ENCODE measurements at places on chromosomes 5 and 9. TPM values are rescaled to one million over a fixed set of nuclear protein-coding genes. Genes with fewer than 3 reads are reported as not detected.

DNA sequence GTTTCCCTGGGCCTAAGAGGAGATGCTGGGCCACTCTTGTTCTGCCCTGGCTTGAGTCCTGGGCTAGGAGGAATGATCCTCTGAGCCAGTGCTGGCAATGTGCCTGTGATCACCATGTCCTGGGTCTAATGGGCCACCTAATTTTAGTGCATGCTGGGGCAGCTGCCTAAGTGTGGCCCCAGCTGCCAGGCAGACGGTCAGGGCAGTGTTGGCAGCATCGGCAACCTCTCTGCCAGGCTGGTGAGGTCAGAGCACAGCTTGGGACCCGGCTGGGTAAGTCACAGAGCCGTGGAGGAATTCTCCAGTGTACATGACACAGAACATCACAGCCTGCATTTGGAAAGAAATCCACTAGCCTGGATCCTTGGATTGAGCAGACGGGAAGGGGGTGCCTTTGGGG is 21.4 kb upstream of the PITX1 start:
- DNase-seq, result no peak

DNA sequence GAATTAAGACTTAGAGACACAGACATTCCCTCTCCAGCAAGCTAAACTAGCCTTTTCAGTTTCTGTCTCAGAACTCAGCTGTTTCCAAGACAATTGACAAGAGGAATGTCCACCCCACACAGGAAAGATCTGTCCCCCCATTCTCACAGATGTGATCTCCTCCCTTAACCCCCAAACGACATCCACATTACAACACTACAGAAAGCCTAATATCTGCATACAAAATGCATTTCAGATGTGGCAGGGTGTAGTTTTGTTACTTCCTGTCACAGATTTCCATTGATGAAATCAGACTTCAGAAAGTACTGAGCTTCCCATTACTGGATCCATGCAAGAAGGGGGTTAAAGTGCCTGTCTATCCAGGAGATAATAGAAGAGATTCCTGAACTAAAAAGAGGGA is 2.9 kb upstream of the ARSI start:
- no peak for DNase-seq

DNA sequence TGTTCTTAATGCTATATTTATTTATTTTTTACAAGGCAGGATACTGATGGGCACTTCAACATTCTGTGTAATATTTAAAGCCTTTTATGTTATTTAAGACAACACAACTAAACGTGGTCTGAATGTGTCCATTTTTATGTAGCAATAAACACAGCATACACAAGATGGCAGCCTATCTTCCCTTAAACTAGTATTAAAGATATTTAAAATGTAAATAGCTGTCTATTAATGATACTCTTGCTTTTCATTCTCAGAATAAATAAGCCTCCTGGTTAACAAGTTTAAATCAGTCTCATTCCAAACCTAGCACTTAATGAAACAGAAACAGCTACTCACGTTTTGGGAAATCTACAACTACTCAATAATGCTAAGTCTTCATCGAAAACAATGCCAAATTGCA is 315.7 kb downstream of the MCTP1 start:
- no peak for DNase-seq

DNA sequence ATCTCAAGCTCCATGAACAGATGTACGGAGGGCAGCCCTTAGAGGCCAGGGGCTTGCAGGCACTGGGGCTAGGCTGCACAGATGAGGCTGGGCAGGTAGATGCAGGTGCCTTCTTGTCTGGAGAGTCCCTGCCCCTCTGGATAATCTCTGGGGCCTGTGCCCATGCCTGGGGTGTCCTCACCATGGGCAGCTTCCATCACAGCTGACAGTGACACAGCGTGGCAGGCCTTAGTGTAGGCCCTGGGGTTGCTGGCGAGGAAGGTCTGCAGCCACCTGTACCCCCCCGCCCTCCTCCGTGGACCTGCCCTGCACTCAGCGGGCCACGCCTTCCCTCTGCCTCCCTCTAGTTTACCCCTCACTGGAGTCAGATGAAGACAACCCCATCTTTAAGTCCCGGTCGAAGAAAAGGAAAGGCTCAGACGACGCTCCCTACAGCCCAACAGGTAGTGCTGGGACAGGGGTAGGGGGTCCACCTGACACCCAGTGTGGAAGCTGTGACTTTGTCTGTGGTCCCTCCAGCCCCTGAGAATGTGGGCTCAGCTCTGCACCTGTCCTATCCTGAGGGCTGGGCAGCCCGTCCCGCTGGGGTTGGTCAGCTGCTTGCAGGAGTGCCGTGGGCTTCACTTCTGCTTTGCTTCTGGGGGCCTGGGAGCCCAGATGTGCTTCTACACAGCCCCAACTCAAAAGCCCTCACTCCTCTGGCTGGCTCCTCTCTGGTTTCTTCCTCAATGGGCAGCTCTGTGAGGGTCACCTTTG is 98.4 kb downstream of the PHF2 start:
- peak; percentile 6 for DNase-seq

DNA sequence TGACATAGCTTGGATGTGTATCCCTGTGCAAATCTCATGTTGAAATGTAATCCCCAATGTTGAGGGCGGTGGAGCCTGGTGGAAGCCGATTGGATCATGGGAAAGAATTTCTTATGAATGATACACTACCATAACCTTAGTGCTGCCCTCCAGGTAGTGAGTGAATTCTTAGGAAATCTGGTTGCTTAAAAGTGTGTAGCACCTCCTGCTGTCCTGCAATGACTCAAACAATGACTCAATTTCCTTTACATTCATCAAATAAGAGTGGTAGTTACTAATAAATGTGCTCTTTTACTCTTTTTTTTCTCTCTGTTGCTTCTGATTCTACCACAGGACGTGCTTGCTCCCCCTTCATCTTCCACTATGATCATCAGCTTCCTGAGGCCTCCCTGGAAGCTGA is 1696.0 kb upstream of the CDH9 start:
- DNase-seq, result no peak

- DNase-seq, result no peak
These were observed 232.3 kb upstream of the WWC1 start for GRCh38 chr5:168059131-168059530.

- DNase-seq, result no peak
These were observed 12.1 kb upstream of the PCDHB1 start for GRCh38 chr5:141039061-141039460.

GRCh38 chr9:96605328-96605727 is 14.3 kb downstream of the CDC14B start:
- DNase-seq, result no peak

- DNase-seq, result peak; percentile 60
These were observed 956 bp downstream of the MBLAC2 start for GRCh38 chr5:90473396-90474234.

GRCh38 chr5:129905473-129906176 is 1.4 kb downstream of the CHSY3 start:
- DNase-seq, result no peak

- no peak for DNase-seq
These were observed 402.9 kb upstream of the TYRP1 start for GRCh38 chr9:12290166-12290869.

GRCh38 chr9:127076860-127077643 is 45.4 kb downstream of the ANGPTL2 start:
- DNase-seq, result peak; percentile 51

DNA sequence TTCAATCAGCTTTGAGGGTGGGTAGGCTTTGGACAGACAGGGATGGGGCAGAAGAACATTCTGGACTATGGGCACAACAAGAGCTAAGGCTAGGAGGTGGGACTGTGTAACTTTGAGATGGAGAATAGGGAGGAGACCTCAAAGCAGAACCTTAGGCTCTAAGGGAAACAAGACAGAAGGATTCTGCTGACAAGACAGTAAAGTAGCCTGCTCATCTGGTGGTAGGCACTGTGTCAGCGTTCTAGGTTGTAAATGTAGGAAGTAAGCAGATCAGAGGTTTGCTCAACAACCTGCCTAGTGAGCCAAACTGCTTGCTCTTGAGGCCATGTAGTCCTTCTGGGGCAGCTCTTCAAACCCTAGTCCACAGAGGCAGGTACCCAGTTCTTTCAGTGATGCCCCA is 15.0 kb upstream of the IL12B start:
- DNase-seq, result no peak

GRCh38 chr9:118209343-118209742 is 505.1 kb downstream of the TLR4 start:
- DNase-seq, result no peak

DNA sequence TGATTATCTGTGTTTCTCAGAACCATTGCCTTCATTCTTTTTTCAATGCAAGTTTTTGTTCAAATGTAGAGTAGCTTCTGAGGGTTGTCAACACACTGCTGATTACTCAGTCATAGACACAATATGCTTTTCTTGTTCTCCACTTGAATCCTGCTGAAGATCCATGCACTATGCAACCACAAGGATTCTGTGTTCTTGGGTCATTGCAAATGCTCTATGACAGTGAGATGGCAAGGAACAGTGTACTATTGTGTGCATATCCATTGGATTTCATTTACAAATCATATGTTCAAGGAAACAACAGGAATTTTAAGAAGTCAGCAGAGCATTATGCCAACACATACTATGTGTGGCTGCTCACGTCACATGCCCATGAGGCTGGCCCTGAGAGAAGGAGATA is 1590.2 kb downstream of the EFNA5 start:
- no peak for DNase-seq

GRCh38 chr5:465591-466403 is 22.8 kb downstream of the EXOC3 start:
- no peak for DNase-seq

DNA sequence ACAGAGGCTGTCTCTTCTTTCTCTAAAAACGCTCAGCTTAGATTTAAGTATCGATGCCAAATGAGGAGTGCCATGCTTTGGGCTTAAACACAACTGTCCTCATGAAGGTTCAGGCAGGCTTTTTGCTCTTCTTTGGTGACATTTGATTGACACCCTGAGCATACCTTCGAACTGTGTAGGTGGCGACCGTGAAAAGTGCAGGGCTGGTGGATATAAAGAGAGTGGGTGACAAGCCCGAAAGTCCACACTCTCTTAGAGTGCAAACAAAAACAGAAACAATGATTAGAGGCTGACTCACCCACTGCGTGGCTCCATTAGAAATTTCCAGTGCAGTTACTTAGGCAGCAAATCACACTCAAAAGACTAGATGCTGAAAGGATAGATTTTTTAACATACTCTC is 141.7 kb downstream of the SYK start:
- DNase-seq, result no peak

DNA sequence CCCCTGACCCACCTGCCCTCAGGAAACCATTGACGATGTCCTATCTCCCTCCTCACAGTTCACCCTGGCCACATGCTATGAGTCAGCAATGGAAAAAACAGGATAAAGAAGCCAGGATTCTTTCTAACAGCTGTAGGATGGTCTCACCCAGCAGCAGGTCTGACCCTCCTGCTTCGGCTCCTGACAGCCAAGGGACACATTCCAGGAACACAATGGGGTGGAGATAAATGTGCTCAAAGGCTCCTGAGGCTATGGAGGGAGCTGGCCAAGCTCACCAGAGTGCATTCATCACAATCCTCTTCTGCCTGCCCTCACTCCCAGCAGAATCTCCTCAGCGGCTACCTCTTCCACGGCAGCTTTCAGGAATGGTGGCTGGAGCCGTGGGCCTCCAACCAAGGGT is 170.3 kb downstream of the PJA2 start:
- no peak for DNase-seq

DNA sequence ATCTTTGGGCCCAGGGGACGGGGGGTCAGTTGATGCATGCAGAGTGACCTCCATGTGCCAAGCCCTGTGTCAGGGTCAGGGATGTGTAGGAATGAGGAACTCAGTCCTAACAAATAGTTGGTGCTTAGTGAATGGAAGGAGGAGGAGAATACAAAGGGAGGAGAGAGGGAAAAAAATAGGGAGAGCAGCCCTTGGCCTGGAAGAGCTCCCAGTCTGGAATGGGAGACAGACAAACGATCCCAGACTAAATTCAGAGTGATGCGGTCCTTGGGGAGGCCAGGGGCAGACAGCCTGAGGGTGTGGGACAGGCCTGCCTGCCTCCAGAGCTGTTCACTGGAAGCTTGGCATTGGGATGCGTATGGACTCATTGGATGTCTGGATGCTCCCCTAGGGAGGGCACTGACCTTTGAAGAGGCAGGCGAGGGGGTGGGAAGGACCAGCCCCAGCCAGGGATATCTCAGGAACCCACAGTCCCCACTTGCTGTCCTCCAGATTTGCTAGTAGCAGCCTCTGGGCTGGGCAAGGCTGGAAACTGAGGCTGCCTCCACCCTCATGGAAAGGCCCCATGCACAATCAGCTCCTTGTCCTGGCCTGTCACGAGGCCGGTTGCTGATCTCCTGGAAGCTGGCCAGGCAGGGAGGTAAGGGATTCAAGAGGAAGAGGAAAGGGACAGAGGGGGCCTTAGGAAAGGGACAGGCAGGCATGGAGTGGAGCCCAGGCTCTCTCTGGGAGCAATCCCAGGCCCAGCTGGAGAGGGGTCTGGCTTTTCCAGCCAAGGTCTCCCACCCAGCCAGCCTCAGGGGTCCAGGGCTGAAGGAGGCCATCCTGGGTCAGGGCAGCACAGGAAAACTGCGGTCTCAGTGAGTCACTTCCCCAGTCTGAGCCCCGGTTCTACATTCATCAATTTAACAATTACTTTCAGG is 69.0 kb upstream of the GGTA1 start:
- DNase-seq, result peak; percentile 72

- DNase-seq, result no peak
These were observed 241.0 kb downstream of the PTPRD start for GRCh38 chr9:10371824-10372223.

DNA sequence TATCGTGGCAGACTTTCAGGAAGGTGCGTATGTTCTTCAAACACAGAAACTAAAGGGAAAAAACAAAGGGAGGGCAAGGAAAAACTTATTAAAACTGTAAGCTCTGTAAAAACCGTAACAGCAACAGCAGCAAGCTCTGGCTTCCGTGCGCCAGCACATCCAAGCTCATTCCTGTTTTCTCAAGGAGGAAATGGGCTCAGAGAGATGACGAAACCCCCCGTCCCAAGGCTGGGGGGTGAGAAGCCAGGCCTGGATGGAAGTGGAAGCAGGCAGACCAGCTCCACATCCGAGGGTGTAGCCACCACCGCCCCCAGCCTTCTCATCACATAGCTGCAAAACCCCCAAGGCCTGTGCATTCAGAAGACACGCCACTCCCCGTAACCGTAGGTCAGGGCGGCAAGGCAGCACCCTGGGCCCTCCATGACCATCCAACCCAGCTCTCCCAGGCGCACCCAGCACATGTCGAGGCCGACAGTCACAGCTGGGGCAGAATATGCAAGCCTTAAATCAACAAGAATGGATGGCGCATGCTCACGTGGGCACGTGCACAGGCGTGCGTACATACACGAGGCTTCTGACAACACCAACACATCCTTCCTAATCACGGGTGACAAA is 52.8 kb downstream of the VAV2 start:
- DNase-seq, result no peak

The CAVIN4 gene
- total RNA-seq, result 0.39 TPM

The AP3B1 gene
- 40.8 TPM for total RNA-seq

The PAIP2 gene
- total RNA-seq, result 127 TPM

The HSPB3 gene
- not detected for total RNA-seq

The IFNE gene
- total RNA-seq, result not detected

The IFNA21 gene
- total RNA-seq, result not detected

Measured in adrenal gland (tissue), 19 donors.